ENCODE measurements at places on chromosomes 13 and 19.

GRCh38 chr19:36115453-36116343 lies at the start of gene TBCB:
Gene TBCB, plus strand, starts transcription at chr19:36115468. Its CDS starts 93 bp downstream, at chr19:36115561.
- DNase-seq: no peak

DNA sequence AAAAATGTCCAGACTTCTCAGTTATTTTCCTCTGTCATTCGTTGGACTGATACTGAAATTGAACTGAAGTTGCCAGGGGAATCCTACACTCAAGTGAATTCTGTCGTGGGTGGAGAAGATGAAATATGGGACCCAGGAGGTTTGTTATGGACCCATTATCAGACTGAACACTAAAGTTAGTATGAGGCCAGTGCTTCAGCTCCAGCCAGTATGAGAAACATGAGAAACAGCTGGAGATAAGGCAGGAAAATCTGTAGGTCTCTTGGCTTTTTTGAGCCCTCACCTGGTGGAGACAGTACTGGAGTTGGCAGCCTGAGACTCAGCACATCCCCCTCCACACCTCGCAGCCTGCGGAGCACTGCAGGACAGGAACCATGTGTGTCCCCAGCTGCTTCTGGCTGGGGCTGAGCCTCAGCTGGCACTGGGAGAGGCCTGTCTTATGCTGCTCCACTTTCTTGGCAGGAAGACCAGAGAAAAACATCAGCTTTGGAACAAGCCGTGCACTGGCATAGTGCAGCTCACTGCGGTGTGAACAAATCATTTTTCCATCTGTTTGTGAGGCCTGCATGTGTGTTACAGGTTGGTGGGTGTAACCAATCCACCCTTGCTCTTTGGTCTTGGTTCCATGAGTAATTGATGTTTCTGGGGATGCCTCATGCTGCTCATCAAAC lies 641.0 kb downstream of the FGF9 start:
- no peak for DNase-seq

DNA sequence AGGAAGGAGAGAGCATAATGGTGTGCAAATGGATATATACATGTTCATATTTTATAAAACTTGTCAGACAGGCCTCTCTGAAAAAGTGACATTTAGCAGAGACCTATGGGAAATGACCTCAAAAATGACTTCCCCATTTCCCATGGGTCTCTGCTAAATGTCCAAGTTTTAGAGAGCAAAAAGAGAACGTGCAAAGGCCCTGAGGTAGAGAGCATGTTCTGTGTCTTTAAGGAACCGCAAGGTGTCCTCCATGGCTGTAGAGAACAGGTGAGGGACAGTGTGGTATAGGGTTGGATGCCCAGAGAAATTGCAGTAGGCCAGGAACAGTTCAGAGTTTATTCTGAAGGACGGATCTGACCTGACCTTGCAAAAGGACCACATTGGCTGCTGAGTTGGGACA lies 113.2 kb upstream of the RNF113B start:
- no peak for DNase-seq

DNA sequence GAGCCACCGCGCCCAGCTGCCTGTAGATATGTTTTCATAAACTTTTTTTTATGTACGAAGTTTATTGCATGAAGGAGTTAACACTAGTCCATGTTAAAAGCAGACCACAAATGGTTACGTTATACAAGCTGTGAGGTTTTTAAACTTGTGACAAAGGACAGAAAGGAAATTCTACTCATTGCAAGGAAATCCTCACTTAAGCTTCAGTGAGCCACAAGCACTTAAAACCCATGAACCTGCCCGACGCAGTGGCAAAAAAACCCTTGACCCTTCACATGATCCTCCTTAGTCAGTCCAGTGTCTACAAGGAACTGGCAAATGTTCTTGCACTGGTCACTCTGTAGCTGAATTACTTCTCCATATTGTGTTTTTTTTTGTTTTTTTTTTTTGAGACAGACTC lies 4.2 kb downstream of the MPND start:
- DNase-seq: no peak

GRCh38 chr13:94776956-94777355 lies 64.6 kb upstream of the SOX21 start:
- DNase-seq: no peak

GRCh38 chr19:43779820-43780219 lies 953 bp downstream of the KCNN4 start:
- no peak for DNase-seq

Measured in foreskin fibroblast (primary cell).